Activated naive CD8-positive, alpha-beta T cell treated with anti-CD3 and anti-CD28 coated beads, Interleukin-2, amount 10 ng/mL, durations not matched to agents 7 days and 5 days (primary cell): ENCODE measurements at places on chromosomes 4 and X. TPM values are rescaled to one million over a fixed set of nuclear protein-coding genes. Genes with fewer than 3 reads are reported as not detected.

Gene CXCL3
- 0.17 TPM for total RNA-seq

Gene OPHN1
- 0.44 TPM for total RNA-seq

- H3K4me3 ChIP-seq = no peak overlapping the region
- no peak overlapping the region for H3K27ac ChIP-seq
Measured at GRCh38 chrX:30364229-30364628, 55.0 kb upstream of the NR0B1 start.

DNA sequence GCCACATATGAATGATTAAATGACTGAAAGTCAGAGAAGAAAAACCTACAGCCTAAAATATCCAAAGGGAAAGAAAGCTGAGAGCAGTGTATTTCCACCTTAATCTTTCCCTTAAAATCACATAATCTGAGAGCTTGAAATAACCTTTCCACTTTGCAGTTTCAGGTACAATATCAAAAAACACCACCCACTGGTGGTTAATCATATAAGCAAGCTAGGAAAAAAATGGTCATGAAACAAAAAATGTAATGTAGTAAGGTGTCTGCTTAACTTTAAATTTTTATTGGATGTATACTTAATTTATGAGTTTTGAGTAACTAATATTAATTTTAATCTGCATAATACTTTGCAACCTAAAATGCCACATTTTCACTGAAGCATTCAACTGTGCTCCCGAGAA, 3.2 kb downstream of the PRDM5 start:
- DNase-seq = no peak
- no peak overlapping the region for H3K27ac ChIP-seq
- peaks cover 5% of the 10 kb centered on the region for H3K27me3 ChIP-seq
- no peak overlapping the region for H3K4me3 ChIP-seq

GRCh38 chrX:150581093-150581775, 12.8 kb downstream of the MTM1 start:
- no peak overlapping the region for H3K27ac ChIP-seq
- H3K27me3 ChIP-seq = no peaks in the 10 kb centered on the region
- no peak for DNase-seq
- H3K4me3 ChIP-seq = no peak overlapping the region
- peaks cover 33% of the 10 kb centered on the region for H3K4me1 ChIP-seq

GRCh38 chr4:121233982-121234381, 69.9 kb upstream of the TNIP3 start:
- no peak overlapping the region for H3K27ac ChIP-seq
- DNase-seq = no peak
- H3K4me1 ChIP-seq = no peaks in the 10 kb centered on the region
- no peak overlapping the region for H3K4me3 ChIP-seq
- no peaks in the 10 kb centered on the region for H3K27me3 ChIP-seq

- H3K36me3 ChIP-seq = peaks cover 7% of the 10 kb centered on the region
- H3K27me3 ChIP-seq = no peaks in the 10 kb centered on the region
- no peak overlapping the region for H3K4me3 ChIP-seq
- H3K27ac ChIP-seq = no peak overlapping the region
- peaks cover 8% of the 10 kb centered on the region for H3K4me1 ChIP-seq
Measured at GRCh38 chr4:1841201-1841886, 14.6 kb downstream of the LETM1 start.

Gene CYSLTR1
- total RNA-seq = 4.1 TPM

DNA sequence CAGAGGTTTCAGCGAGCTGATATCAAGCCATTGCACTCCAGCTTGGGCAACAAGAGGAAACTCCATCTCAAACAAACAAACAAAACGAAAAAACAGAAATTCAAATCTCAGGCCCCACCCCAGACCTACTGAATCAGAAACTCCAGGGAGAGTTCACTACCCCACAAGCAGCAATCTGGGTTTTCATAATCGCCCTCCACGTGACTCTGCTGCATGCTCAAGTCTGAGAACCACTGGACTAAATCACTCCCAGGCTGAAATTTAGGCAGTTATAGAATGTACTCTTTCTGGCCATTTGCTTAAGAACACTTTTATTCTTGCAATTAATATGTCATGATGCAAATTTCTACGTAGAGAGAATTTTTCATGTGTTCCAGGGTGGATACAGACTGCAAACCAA, 287.3 kb downstream of the USP46 start:
- no peak for DNase-seq
- no peaks in the 10 kb centered on the region for H3K36me3 ChIP-seq
- no peaks in the 10 kb centered on the region for H3K27me3 ChIP-seq
- no peaks in the 10 kb centered on the region for H3K4me1 ChIP-seq
- H3K4me3 ChIP-seq = no peak overlapping the region
- H3K27ac ChIP-seq = no peak overlapping the region

- no peak for DNase-seq
- H3K4me1 ChIP-seq = peaks cover 16% of the 10 kb centered on the region
- no peaks in the 10 kb centered on the region for H3K27me3 ChIP-seq
- H3K27ac ChIP-seq = peak overlapping the region; percentile 99
Measured at GRCh38 chrX:119942173-119942819, 1.3 kb downstream of the NKAP start.

GRCh38 chrX:68732906-68733493, 85.5 kb downstream of the STARD8 start:
- H3K4me1 ChIP-seq = peaks cover 2% of the 10 kb centered on the region
- H3K27ac ChIP-seq = no peak overlapping the region

GRCh38 chr4:2489081-2489805, 20.3 kb downstream of the RNF4 start:
- no peak overlapping the region for H3K4me3 ChIP-seq
- no peaks in the 10 kb centered on the region for H3K27me3 ChIP-seq
- H3K36me3 ChIP-seq = peaks cover 24% of the 10 kb centered on the region
- DNase-seq = no peak

- no peak for DNase-seq
- peak overlapping the region; percentile 41 for H3K4me3 ChIP-seq
- peak overlapping the region; percentile 27 for H3K27ac ChIP-seq
- no peaks in the 10 kb centered on the region for H3K27me3 ChIP-seq
- H3K36me3 ChIP-seq = peaks cover 26% of the 10 kb centered on the region
Measured at GRCh38 chr4:102534845-102535244, 33.7 kb downstream of the NFKB1 start.

Gene COL4A5
- total RNA-seq = not detected

Gene AIFM1
- total RNA-seq = 35.9 TPM

DNA sequence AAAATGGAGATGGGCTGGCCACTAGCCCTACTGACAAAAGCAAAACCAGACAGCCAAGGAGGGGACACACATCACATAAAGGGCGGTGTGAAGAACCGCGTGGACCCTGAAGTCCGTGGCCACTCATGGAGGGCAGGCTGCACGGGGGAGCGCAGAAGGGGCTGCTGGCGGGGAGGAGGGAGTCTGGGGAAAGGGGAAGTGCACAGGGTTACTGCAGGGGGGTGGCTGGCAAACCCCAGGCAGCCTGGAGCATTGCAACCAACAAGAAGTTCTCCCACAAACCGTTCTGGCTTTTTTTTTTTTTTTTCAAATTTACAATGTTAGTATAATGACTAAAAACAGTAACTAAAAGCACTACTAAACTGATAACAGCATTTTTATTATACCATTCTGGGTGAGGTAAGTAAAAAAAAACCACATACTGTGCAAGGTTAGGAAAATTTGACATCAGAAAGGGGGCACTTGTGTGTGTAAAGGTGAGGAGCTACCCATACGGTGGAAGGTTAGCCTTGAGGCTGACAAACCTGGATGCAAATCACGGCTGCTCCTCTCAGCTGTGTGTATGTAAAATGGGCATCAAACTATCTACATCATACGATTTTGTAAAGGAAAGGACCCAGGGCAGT, 87.1 kb downstream of the TSPAN5 start:
- no peaks in the 10 kb centered on the region for H3K27me3 ChIP-seq
- H3K36me3 ChIP-seq = peaks cover 38% of the 10 kb centered on the region
- no peak for DNase-seq
- H3K4me3 ChIP-seq = no peak overlapping the region

GRCh38 chrX:68897118-68897945, 68.5 kb downstream of the EFNB1 start:
- H3K27me3 ChIP-seq = no peaks in the 10 kb centered on the region
- DNase-seq = no peak
- no peaks in the 10 kb centered on the region for H3K36me3 ChIP-seq
- H3K27ac ChIP-seq = no peak overlapping the region
